ENCODE measurements at places on chromosomes 1 and 21.
A peak's percentile ranks its signal among the peaks of the same experiment; 100 is the strongest.

- DNase-seq = no peak
Observed at GRCh38 chr1:59917026-59917784, 9.4 kb downstream of the CYP2J2 start.

DNA sequence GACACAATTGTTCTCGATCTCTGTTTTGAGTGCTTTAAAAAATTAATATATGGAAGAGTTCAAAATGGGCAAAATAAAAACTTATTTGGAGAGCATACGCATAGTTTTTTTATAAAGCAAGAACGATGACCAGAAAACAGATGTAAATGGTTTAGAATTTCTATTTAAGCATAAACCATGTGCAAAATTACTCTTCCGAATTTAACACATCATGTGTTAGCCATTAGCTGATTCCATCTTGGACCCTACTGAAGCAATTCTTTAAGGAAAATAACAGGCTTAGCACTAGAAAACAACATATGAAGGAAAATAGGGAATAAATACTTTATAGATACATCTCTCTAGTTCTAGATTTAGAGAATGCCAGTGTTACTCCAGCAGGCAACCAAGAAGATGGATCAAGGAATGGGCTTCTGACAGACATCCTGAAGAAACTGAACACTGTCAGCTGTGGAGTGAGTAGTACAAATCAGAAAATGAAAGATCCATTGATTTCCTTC, 26.7 kb downstream of the CDC7 start:
- DNase-seq = no peak

GRCh38 chr1:42981255-42981805, 22.7 kb upstream of the SLC2A1 start:
- DNase-seq = no peak

- DNase-seq = peak; percentile 91
Observed at GRCh38 chr1:2414297-2414958, 2.1 kb upstream of the PEX10 start.

DNA sequence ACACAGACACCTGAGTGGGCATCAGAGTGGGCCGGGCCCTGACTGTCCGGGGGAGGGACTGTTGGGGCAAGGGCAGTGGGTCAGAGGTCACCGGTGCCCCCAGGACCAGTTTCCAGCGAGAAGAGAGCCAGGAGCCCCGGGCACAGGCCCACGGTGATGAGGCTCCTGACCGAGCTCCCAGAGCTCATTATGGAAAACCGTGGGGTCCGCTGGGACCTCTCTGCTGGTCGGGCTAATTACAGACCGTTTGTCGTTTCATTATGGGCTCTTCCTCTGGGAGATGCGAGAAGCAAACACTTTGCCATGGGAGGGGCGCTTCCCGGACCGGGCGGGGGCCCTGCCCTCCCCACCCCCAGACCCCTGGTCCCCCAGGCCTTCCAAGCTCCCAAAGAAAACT, 12.0 kb upstream of the TTLL10 start:
- DNase-seq = no peak

DNA sequence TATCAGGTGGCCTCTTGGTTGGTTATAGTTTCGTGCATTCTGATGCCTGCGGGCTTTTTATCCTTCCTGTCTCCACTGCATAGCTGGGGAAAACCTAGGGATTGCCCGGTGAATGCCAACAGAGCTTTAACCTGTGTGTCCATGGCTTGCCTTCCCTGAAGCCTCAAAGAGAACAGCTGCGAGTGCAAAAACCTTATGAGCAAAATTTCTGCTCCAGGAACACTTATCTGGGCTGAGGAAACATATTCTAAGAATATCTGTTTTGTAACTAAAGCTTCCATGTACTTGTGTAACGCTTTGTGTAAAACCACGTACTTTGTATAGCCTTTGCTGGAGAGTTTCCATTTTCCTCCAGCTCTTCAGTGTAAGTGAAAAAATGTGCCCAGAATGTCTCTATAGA, 7.2 kb downstream of the CNST start:
- no peak for DNase-seq

DNA sequence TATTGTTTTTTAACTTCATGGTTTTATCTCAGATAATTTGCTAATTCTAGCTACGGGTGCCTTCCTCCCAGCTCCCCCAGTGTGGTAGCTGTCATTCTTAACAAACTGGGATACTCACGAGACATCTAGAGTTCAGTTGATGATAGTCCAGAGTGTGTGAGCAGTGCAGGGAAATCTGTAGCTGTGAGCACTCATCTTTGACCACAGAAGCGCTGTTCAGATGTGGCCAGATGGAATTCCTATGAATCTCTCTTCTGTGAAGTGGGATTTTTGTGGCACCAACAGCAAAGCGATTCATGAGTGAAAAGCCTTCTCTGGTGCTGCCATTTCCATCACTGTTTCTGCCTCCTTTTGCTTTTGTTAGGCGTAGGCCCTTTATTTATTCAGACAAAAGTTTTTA, 125.1 kb downstream of the NFIA start:
- no peak for DNase-seq

DNA sequence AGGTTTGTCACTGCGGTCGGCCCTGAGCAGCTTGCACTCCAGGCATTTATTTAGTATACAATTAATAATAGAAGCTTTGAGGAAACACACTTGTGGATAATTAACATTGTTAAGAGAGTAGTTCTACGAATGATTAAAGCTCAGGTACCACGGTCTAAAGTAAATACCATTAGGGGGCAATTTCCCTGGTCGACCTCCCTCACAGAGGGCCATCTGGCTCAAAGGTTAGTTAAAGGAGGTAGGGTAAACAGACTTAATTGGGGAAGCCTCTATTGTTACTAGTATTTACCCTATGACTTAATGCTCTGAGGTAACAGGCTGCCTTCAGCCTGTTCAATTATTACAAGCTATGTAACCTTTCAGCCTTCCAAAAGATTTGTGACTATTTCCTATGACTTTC, 122.3 kb upstream of the SLC44A3 start:
- DNase-seq = no peak
